H7 (cell line): ENCODE measurements at places on chromosomes 5 and 9. TPM values are rescaled to one million over a fixed set of nuclear protein-coding genes. Genes with fewer than 3 reads are reported as not detected.

The HEMGN gene
- not detected in 2 replicates for total RNA-seq

The PCSK1 gene
- total RNA-seq = 3.1 and 9.2 TPM in 2 replicates

The TMEM252 gene
- not detected in 2 replicates for total RNA-seq

GRCh38 chr9:92607773-92608172, 62.2 kb downstream of the IPPK start:
- no peak for DNase-seq

GRCh38 chr9:88813638-88814209, 177.5 kb upstream of the S1PR3 start:
- no peak for DNase-seq

DNA sequence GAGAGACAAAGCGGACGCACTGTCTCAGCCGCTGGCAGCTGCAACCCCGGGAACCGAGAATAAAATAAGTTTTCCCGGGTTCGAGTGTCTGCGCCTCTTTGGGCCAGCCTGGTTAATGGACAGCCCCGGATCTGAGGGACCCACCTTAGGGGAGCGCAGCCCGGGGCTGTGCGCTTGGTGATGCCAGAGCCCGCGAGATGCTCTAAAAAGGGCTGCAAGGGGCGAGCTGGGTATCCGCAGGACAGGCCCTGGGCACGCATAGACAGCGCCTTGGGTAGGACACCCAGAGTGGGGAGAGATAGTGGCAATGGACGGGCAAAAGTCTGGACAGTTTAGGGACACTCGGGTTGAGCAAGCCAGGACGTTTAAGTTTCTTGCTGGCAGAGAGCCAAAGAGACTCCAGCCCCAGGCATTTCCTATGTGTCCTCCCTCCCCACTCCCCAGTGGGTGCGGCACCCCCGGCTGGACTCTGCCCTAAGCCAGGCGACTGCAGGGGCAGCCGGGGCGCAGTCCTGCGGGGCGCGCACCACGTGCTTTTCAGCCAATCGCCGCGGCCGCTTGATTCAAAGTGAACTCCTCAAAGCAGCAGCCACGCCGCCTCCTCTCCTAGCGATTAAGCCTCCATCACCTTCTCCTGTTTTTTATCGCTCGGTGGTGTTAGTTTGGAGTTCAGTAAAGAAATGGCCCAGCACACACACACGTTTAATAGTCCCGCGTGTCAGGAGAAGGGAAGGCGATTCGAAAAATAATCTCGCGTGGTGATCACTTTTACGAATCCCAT, 616 bp upstream of the ENC1 start:
- peak; percentile 80 for DNase-seq

- no peak for DNase-seq
Observed at GRCh38 chr5:27854243-27854852, 816.0 kb upstream of the CDH9 start.

DNA sequence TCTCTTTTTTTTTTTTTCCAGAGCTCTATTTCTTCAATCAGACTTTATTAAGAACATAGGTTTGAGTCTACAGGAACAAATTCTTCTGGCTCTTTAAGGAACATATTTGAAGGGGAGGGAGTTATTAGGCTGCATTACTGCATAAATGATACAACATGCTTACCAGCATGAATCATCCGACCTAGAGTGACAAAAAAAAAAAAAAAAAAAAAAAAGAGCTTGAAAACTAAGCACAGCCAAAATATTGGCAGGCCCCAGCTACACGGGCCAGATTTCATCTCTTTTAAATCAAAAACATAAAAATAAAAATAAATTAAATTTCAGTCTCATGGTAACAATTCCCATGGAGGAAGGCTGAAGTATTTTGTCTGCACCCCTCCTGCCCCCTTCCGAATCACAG, 26.3 kb downstream of the MSX2 start:
- DNase-seq = no peak

DNA sequence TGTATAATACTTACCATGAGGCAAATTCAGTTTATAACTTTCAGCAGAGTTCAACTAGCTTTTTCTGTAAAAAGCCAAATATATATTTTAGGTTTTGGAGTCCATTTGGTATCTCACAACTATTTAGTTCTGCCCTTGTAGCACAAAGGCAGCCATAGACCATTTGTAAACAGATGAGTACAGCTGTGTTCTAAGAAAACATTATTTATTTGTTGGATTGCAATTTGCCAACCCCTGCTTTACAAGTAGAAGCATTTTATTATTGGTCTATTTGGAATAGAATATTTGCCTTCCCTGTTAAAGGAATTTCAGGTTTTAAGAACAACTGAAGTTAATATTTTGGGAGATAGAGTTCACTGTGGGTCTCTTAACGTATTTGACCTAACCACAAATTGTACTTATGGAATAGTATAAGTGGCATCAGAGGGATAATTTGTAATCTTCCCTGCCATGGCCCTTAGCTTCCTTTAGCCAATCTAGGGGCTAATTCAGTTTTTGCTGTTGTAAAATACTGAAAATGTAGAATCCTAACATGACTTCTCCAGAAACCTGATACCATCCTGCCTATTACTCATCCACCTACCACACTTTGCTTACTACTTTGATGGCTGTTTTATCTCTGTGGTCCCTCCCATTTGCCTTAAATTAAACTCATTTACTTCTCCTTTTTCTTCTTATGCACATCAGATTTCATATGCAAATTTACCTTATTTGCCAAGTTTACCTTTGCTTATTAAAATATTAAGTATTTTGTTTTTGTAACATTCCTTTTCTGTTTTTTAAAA, 109.2 kb downstream of the DMXL1 start:
- DNase-seq = no peak
